ENCODE measurements at places on chromosomes 2 and 18.

DNA sequence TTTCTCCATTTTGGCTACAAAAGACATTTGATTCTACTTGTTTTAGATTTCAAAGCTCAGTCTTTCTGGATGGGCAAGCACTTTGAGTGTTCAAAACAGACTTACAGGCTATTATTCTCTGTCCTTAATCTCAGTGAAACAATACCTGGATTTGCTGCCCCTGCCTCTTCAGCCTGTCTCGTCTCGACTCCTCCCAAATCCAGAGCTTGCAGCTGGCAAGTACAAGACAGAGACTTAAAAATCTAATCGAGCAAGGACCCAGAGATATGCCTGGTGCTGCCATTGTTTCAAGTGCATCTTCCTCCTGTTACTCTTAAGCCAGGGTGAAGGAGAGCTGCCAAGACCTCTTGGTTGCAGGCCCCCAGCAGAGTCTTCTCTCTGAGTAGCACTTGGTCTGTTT lies 59.2 kb downstream of the LRRC30 start:
- DNase-seq = no peak

DNA sequence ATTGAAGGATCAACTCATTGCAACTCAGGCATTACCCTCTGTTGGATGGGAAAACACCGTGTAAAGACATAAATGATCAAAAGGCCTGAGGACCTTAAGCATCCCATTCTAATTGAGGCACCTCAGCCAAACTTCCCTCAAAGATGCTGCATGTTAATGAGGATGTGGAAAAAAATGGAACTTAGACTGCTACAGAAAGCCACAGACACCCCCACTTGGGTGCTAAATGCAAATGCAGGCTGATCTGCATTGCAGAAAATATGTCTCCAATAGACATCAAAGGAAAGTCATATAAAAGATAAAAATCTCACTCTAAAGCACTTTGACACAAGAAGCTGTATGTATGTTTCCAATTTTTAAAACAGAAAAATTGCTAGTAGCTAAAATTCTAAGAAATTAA lies 504.7 kb downstream of the KCNJ3 start:
- DNase-seq = no peak

GRCh38 chr2:55009277-55010060 lies 40.8 kb downstream of the RTN4 start:
- DNase-seq = no peak

DNA sequence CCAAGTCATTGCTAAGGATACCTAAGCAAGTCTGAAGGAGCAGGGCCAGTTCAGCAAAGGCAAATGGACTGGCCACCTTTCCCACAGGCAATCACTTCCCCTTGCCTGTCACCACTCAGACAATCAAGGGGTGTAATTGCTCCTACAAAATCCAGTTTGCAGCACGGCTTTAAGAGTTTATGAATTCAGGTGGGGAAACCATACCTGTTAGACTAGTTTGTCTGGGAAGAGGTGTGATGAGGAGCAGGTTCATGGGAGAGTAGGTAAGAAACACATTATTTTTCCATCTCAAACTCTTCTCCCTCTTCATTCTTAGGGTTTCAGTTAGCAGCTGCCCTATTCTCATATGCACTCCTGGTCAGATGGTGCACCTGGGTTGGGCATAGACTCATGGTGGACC lies 102.5 kb downstream of the EVA1A start:
- DNase-seq = no peak

- no peak for DNase-seq
Observed at GRCh38 chr18:55849391-55849790, 261.4 kb upstream of the TCF4 start.

- peak; percentile 82 for DNase-seq
Observed at GRCh38 chr2:177275743-177276055, 11.2 kb upstream of the NFE2L2 start.

GRCh38 chr2:54683596-54683995 lies 39.9 kb upstream of the EML6 start:
- DNase-seq = no peak

- DNase-seq = no peak
Observed at GRCh38 chr2:69566669-69567068, 76.9 kb downstream of the AAK1 start.

DNA sequence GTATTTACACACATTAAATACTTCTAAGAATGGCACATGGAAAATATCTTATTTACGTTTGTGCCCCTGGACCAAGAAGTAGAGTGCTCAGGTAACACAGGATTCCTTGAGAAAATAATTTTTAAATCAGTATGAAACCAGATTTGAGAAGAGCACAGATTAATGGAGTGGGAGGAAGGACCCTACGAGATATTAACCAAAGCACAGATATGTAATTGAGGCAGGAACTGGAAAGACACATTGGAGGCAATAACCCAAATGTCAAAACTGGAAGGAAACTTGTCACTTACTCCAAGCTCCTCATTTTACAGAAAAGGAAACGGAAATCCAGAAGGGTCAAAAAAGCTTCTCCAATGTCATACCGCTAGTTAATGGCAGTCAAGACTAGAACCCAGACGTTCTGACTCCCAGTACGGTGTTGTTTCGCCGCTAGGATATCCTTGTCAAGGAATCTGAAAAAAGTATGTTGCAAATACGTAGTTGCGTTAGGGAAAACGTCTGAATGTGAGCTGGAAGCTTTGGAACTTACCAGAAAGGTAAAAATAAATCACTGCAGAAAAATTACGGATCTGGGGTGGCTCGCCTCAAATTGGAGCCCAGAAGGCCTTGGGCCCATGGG lies 634 bp downstream of the MTIF2 start:
- DNase-seq = no peak

DNA sequence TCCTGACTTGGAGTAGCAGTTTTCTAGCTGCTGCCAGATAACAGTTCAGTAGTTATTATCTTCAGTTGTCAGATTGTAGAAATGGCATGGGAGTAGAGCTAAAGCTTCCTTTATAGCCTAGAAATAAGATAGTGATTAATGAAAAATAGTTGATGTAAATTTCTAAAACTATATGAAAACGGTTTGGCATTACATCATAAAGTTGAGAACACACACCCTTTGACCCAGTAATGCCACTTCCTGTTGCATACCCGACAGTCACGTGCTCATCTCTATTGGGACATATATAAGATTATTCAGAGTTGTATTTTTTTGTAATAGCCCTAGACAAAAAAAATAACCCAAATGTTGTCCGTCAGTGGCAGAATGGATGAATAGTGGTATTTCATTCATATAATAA lies 39.4 kb upstream of the ASB1 start:
- DNase-seq = no peak

DNA sequence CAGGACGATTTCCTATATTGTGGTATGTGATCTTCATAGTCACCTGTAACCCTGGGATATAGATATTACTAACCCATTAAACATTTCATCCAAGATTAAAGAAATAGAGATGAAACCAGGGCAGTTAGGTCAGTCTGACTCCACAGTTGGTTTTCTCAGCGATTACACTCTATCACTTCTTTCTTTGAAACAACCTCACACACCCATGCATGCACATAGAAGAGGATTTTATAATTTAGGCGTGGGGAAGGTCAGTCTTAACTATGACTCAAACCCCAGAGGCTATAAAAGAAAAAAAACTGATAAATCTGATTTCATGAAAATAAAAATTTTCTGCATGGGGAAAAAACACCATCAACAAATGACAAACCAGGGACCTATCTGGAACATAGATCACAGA lies 54.2 kb downstream of the BCL2 start:
- DNase-seq = no peak

Data from MG63 (cell line).